ENCODE measurements at places on chromosomes 4 and X.

DNA sequence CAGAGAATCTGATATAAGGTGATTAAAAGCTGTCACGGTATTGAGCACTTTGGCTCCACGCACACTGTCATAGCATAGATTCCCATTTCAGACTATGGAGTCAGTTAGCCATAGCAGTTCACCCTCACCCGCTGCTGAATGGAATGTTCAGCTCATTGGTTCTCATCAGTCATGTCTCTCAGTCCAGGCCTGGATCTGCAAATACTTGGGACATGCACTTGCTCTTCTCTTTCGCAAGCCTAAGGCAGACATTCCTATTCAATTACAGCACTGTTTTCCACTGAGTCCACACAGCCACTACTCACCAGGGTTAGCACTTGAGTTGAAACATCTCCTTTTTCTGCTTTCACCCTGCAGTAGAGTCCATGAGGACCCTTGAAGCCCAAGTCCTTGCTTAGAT, 30.6 kb upstream of the SCML1 start:
- DNase-seq = no peak

DNA sequence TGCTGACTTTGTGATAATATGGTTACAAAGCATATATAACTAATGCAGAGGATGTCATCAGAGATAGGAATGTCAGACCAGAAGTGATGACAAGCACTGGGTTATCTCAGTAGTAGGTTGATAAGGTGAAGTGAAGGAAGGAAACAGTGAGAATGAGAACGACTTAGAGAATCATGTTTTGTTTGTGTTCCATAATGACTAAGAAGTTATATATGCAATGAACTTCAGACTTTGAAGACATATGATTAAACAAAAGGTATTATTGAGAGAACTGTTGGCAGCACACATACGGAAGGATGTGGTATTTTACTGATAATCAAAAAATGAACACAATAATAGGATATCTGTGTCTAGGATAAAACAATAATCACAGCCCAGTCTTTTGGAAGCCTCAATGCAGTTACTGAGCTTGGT, 18.3 kb upstream of the HHIP start:
- DNase-seq = no peak

GRCh38 chr4:153759407-153760316, at the start of gene RNF175:
Gene RNF175, minus strand, starts transcription at chr4:153760024. Its CDS starts 162 bp downstream, at chr4:153759862.
- no peak for DNase-seq

GRCh38 chr4:168623484-168623883, 126.6 kb downstream of the PALLD start:
- no peak for DNase-seq

- DNase-seq = no peak
Measured at GRCh38 chrX:15866147-15866546, 11.5 kb upstream of the AP1S2 start.

DNA sequence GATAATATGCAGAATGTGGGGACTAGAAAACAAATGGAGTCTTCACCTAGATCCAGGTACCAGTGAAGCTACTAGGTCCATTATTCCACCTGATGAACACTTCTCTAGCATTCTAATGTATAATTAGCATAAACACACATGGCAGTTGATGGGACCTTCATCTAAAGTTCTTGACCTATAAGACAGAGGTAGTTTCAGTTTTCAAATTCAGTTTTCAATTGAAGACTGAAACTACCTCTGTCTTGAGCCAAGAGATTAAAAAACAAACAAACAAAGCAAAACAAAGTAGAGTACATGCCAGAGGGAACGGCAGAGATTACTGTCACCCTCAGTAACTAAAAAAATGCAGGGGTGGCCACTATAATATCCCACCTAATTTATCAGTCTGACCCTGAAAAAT, 199.9 kb upstream of the NEIL3 start:
- no peak for DNase-seq

GRCh38 chrX:48617542-48618340, 20.4 kb downstream of the WDR13 start:
- DNase-seq = no peak
